Dermis lymphatic vessel endothelial cell (primary cell): ENCODE measurements at places on chromosomes 6 and 20. TPM values are rescaled to one million over a fixed set of nuclear protein-coding genes. Genes with fewer than 3 reads are reported as not detected.

E2F1 gene
- 1.6 and 2.0 TPM in 2 replicates for total RNA-seq

FAM217A gene
- not detected in 2 replicates for total RNA-seq

WFDC6 gene
- not detected in 2 replicates for total RNA-seq

MTFR2 gene
- total RNA-seq = 0.54 and 1.1 TPM in 2 replicates

EFCAB8 gene
- total RNA-seq = under 0.01 and 0.09 TPM in 2 replicates

SPEF1 gene
- total RNA-seq = under 0.01 TPM in 1 of 2 replicates, not detected in the other

NOX3 gene
- not detected in 2 replicates for total RNA-seq

ETV7 gene
- not detected in 2 replicates for total RNA-seq

ARMH2 gene
- not detected in 2 replicates for total RNA-seq

TGIF2 gene
- 27.5 and 29.4 TPM in 2 replicates for total RNA-seq

CASS4 gene
- total RNA-seq = 0.09 and 0.22 TPM in 2 replicates

TCF21 gene
- total RNA-seq = not detected in 2 replicates

MAN1A1 gene
- total RNA-seq = 93.8 and 133 TPM in 2 replicates

BPIFB2 gene
- not detected in 2 replicates for total RNA-seq

OLIG3 gene
- total RNA-seq = not detected in 2 replicates

PPP1R3G gene
- 0.52 and 1.7 TPM in 2 replicates for total RNA-seq

KIAA0408 gene
- total RNA-seq = not detected in 2 replicates

PTPRT gene
- total RNA-seq = under 0.01 TPM in 1 of 2 replicates, not detected in the other

SSTR4 gene
- not detected in 2 replicates for total RNA-seq

TREM2 gene
- total RNA-seq = not detected in 2 replicates

ENPP3 gene
- total RNA-seq = 0.34 and 0.76 TPM in 2 replicates

FKBP1C gene
- total RNA-seq = 1.5 and 2.2 TPM in 2 replicates

PROCR gene
- 105 and 108 TPM in 2 replicates for total RNA-seq

C6orf47 gene
- total RNA-seq = 22.6 and 24.2 TPM in 2 replicates

PPP1R14C gene
- not detected in 2 replicates for total RNA-seq

RNF39 gene
- total RNA-seq = under 0.01 TPM in 1 of 2 replicates, not detected in the other

RBBP8NL gene
- total RNA-seq = not detected in 2 replicates

POU5F1 gene
- total RNA-seq = not detected in 2 replicates

SLC17A2 gene
- total RNA-seq = not detected in 2 replicates

HSPA1L gene
- 1.2 and 1.5 TPM in 2 replicates for total RNA-seq

PGC gene
- total RNA-seq = not detected in 2 replicates
